Mammary epithelial cell (primary cell): ENCODE measurements at places on chromosomes 6 and 20. TPM values are rescaled to one million over a fixed set of nuclear protein-coding genes. Genes with fewer than 3 reads are reported as not detected.

TRIM31 gene
- total RNA-seq: not detected in 2 replicates

DNA sequence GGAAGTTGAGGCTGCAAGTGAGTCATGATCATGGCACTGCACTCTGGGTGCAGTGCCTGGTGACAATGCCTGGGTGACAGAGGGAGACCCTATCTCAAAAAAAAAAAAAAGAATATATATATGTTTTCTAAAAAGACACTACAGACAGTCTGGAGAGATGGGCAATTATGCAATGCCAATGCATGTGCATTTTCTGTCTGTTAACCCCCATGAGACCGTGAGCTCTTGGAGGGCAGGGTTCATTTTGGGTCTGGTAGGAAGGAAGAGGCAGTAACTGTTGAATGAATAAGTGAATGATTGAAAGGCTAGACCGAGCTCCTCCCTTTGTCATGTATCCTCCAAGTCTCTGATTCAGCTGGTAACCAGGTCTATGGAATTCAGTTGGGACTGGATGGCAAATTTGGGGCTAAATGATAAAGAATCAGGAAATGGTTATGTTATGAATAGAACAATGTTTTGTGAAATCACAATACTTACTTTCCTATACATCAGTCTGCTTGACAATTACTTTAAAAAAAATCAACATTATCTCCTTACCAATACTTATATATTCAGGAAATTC lies 5.6 kb upstream of the BLCAP start:
- DNase-seq: no peak

- DNase-seq: no peak
Measured at GRCh38 chr20:62553838-62554161, 78.0 kb upstream of the GATA5 start.

HLA-DOB gene
- total RNA-seq: 8.3 TPM

NFS1 gene
- 28.8 TPM for total RNA-seq

GRCh38 chr6:39934131-39934757 lies at the start of gene MOCS1:
TSS of gene MOCS1 (minus strand) at chr6:39934462. CDS start at chr6:39934417, 45 bp downstream.
- DNase-seq: peak; percentile 48

- DNase-seq: no peak
Measured at GRCh38 chr20:50282592-50283241, 92.1 kb downstream of the CEBPB start.

DNA sequence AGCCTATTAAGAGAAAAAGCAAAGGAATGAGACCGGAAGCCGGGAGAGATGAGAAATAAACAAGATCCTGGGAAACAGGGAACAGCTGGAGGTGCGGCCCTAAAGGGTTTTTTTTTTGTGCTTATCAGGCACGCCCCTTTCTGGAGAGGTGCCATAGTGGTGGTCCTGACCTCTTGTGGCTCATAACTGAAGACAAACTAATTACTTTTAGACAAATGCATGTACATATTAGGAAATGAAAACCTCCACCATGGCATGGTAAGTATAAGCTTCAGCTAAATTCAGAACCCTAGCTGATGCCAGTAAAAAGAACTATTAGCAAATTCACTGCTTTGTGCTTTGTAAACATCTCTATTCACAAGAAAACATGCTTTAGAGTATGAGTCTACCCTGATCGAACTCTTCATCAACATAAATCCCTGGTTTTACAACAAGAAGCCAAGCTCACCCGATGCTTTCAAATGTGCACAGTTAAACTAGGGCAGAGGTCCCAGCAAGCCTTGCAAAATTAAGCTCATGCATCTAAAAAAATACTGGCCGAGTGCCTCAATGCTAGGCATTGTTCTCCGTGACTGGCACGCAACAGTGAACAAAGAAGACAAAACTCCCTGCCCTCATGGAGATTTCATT lies 96.4 kb upstream of the MRPS10 start:
- no peak for DNase-seq

RIN2 gene
- 42.2 TPM for total RNA-seq

DNA sequence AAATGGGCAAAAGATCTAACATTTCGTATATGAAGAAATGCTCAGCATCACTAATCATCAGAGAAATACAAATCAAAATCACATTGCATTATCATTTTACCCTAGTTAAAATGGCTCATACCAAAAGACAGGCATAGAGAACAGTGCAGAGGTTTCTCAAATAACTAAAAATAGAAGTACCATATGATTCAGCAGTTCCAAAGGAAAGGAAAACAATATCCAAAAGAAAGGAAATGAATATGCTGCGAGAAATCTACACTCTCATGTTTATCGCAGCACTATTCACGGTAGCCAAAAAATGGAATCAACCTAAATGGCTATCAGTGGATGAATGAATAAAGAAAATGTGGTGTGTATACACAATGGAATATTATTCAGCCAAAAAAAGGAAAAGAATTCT lies 63.5 kb downstream of the VTA1 start:
- no peak for DNase-seq

DNA sequence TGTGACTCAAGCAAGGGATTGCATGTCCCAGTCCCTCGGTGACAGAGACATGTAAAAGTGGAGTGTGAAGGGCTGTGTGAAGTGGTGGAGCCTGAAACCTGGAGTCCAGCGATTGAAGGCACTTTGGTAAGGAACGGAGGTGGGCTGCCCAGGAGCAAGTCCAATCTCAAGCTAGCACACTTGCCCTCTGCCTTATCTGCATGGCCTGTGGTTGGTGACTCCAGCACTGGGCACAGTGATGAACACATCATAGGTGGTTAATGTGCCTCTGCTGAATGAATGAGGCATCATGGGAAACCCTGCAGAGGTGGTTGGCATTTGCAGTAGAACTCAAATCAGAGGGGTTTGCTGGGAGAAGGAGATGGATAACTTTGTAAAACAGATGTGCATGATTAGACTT lies 14.9 kb upstream of the ULBP3 start:
- no peak for DNase-seq

- no peak for DNase-seq
Measured at GRCh38 chr6:42696526-42697267, 25.7 kb downstream of the PRPH2 start.

CST5 gene
- not detected for total RNA-seq
